ENCODE measurements at places on chromosomes 11 and 22. TPM values are rescaled to one million over a fixed set of nuclear protein-coding genes. Genes with fewer than 3 reads are reported as not detected.

CHRDL2 gene
- total RNA-seq, result not detected

FGF4 gene
- total RNA-seq, result not detected

KDM4E gene
- total RNA-seq, result not detected

FIBIN gene
- not detected for total RNA-seq

UPK3A gene
- total RNA-seq, result 2.1 TPM

SCN4B gene
- 0.38 TPM for total RNA-seq

CD82 gene
- 17.5 TPM for total RNA-seq

LBHD1 gene
- 1.9 TPM for total RNA-seq

CRYBB1 gene
- total RNA-seq, result not detected

FXYD2 gene
- 456 TPM for total RNA-seq

BIK gene
- total RNA-seq, result 27.0 TPM

FGF3 gene
- total RNA-seq, result not detected

SAA2 gene
- not detected for total RNA-seq

FAM83F gene
- total RNA-seq, result not detected

APOC3 gene
- not detected for total RNA-seq

ACR gene
- not detected for total RNA-seq

SOX6 gene
- total RNA-seq, result 2.1 TPM

All from Caki2 (cell line).